CD4-positive, alpha-beta T cell (primary cell): ENCODE measurements at places on chromosomes 12 and 14. TPM values are rescaled to one million over a fixed set of nuclear protein-coding genes. Genes with fewer than 3 reads are reported as not detected.
A peak's percentile ranks its signal among the peaks of the same experiment; 100 is the strongest.

DNA sequence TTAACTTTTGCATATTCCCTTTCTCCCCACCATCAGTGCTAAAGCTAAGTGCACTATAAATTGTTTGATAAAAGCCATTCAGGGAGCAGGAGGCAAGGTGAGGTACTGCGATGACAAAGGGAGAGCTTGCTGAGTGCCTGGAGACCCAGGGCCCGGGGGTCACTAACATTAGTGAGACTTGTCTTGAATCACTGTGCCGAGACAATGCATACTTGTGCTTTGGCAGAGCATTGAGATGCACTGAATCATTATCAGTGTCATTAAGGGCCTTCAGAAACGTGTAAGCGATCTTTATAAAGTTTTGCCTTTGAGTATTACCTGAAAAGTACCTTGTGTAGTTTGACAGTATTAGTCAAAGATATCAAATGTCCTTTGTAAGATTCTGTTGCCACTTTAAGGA, 447.5 kb downstream of the PCNX1 start:
- no peak for DNase-seq

DNA sequence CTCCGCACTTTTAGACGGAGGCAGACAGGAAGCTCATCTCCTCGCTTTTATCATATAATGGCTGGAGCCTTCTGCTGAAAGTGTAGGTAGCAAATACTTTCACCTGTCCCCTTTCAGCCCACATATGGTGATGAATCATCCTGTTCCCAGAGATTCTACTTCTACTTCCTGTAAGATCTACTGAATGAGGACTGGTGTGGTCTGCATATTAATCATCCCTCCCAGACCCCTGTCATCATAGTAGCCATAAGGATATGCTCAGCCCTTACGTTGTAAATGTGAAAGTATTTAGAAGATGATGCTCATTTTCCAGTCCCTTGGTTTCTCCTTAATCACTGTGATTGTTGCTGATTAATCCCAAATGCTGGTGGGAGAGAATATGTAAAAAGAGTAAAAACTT, 268.2 kb upstream of the GRIP1 start:
- DNase-seq: no peak

DNA sequence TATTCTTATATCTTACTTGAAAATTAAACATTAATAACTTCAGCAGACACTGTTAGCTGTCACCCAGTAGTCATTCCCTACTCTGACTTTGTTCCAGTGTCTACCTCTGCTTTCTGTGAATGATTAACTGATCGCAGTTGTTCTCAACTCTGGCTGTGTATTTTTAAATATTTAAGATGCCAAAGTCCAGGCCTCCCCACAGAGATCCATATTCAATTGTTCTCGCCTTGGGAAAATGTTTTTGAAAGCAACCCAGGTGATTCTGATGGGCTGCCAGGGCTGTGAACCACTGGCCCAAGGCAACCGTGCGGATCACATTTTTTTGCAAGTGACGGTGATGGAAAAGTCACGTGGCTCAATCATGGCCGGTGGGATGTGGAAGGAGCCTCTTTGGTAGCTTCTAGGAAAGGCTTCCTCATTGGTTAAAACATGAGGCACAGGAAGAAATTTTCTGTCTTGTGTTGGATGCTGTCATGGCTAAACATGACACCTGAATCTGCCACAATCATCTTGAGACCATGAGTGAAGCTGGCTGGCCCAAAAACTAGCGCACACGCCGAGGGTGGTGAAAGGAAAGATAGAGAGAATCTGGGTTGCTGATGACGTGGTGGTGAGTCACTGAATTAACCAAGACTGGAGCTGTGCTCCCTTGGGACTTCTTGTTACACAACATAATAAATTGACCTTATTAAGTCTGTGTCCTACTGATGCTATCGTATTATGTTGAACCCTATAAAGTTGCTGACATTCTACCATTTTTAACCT, 37.2 kb downstream of the RDH12 start:
- peak; percentile 13 for DNase-seq

DNA sequence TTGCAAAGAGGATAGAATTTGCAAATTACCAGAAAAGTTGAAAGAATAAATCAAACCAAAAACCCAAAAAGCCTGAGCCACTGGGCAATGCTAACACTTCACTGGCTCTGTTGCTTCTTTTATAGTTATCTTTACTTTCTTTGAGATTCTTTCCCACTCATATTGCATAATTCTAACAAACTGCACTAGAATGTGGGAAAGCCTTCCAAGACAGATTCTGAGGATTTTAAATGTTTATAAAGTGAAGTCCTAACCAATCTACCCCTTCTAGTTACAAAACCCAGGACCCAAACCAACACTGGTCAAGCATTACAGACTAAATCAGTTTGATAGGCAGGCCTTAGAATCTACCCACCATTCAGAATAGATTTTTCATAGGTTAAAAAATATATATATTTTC, 150.9 kb downstream of the MED13L start:
- DNase-seq: no peak

DNA sequence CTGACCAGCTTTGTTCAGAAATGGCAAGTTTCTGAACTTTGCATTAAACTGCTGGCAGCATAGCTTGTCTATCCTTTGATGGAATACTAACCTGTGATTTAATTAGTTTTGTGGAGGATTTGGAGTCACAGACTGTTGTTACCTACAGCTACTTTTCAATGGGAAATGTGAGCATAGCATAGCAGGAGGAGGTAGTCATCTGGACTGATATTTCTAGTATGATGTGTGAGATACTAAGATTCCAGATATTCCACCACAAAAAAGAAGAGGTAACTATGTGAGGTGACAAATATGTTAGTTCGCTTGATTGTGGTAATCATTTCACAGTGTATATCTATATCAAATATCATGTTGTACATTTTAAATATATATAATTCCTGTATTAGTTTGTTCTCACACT, 833.0 kb downstream of the SLC6A15 start:
- no peak for DNase-seq

DNA sequence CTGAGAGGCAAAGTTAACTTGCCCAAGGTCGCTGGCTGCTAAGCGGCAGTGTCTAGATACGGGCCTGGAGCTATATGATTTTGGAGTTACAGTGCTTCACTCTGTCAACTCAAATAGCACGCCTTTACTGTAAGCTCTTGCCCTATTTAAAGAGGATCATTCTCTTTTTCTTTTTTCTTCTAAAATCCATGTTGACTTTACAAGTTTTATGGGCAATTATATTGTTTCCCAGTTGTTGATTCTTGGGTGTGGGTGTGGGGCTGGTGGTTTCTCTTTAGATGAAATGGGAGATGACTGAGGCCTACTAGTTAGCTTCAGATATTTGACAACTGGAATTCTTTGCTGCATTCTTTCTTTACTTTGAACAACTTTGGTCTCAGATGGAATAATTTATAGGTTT, 70.7 kb downstream of the C12orf75 start:
- DNase-seq: no peak

DNA sequence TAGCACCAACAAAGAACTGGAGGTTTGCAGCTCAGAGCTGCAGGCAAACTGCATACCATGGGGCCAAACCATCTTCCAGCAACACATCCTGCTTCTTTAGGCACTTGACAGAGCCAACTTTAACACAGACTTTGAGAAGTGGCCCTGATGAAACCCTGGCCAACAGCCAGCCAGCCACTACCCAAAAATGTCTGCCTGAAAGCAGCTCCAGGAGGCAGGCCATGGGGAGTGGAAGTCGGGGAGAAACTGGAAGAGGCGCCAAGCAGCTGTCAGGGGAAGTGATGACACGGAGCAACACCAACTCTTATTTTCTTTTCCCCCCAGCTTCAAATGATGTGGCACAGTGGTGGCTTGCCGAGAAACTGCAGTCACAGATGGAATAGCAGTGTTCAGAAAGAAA, 110.9 kb upstream of the PLXNC1 start:
- no peak for DNase-seq

DNA sequence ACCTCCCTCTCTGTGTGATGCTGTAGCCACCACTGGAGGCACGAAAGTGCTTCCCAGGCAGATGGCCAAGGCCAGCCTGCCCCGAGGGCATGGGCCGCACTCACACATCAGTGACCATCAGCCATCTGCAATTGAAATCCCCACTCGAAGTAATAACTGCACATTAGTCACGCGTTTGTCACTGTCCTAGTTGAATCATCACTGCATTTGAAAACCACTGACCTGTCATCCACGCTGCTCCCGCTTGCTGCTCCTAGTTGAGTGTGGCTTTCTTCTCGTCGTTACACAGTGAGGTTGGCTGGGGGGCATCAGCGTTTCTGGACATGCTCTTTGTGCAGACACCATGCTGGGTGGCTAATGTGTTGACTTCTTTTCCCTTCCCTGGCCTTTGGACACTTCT, 176.1 kb downstream of the ADGRD1 start:
- DNase-seq: no peak

- DNase-seq: peak; percentile 48
Observed at GRCh38 chr14:91108941-91109611, 4.8 kb upstream of the DGLUCY start.

DNA sequence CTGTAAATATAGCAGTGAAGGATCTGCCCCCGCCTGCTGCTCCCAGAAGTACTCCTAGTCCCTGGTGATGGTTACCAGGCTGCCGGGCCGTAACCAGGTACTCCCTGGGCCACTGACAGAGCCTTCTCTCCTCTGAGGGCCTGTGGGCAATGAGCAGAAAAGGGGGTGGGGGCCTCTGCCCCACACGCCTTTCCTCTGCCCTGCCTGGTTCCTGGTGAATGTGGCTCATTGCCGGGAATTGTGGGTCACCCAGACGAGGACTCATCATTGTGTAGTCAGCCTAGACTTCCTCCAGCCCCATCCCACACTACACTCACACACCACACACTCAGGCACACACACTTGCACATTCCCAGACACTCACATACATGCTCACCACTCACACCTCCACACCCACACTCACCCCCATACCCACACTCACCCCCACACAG, 35.7 kb upstream of the ACTN1 start:
- peak; percentile 21 for DNase-seq

DNA sequence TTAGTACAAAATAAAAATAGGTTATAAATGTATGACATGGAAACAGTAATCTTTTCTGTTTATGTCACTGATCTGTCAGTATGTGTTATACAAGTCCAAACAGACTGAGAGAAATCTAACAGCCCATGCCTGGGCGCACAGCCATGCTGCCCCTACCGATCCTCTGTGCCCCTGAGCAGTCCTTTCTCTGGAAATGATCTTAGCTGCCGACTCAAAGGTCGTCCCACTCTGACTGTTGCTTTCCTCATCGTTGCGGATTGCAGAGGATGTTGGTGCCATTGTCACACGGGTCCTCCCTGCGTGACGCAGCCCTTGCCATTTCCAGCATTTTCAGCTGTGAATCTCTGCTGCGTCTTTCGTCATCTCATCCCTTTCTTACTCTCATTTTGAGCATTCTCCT, 82.9 kb upstream of the DYNC1H1 start:
- no peak for DNase-seq

DNA sequence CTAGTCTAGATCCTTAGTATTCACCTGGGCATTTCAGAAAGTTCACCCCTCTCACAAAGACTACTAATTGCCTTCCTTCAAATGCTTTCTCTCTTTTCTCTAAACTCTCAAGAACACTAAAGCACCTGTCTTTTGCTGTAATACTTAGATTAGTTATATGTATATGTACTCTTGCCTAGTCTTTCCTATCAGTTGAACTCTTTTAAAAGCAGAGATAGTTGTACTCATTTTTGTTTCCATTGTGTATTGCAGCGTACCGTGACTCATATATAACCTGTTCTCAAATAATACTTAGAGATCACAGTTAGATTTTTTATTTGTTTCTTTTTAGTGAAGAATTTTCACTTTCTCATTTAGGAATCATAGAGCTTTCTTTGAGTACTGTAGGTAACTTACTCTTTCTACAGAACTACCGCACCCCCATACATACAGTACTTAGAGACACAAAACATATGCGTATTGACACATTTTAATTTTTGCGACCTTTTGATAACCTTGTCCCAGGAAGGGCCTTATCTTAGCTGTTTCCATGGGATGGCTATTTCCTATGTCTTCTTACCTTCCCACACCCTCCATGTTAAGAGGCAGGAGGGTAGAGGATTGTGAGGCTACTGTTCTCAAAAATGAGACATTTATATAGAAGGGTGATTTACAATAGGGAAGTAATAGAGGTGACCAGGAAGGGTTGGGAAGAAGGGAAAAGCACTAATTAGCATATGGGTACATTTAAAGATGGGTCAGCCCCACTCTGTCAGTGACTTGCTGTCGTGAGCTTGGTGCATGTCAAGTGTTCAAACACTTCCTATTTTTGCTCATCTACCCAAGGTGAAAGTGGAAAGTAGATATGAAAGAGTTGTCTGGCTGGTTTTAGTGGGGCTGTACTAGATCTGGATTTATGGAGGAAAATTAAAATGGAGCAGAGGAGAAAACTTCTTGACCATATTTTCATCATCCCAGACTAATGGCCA, 74.3 kb downstream of the PLEKHA5 start:
- DNase-seq: no peak

GRCh38 chr12:48000878-48001504, 3.3 kb downstream of the COL2A1 start:
- no peak for DNase-seq

DNA sequence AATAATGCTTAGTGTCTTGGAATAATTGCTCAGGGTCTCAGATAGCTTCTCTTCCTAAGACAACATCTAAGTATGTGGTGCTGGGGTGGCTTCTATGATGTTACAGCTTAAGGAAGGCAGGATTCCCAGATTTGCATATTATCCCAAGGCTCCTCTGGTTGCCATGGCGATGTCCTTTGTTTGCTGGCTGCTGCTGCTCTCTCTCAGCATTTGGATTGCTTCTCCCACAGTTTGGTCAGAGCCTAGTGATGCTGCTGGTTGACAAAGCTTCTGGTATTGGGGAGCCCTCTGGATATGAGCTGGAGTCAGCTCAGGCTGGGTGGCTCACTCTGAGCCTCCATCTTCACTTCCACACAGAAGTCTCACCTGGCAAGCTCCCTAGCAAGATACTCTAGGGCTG, 56.4 kb upstream of the FBXO33 start:
- no peak for DNase-seq

DNA sequence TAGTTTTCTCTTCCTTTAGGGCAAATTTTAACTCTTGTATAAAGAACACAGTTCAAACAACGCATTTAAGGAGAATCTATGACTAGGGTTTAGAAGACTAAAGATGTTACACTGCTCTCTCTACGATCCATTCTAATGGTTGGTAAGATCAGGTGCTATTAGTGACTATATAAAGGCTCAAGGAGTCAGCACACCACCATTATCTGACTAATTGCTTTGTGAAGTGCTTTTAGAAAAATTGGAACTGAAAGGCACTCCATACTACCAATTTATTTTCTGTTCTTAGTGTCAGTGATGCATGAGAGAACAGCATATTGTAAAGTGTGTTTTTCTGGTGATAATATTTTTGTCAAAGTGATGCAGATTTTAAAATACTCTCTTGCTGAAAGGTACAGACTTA, 136.8 kb downstream of the SYT1 start:
- no peak for DNase-seq

- no peak for DNase-seq
Observed at GRCh38 chr14:100873096-100873482, 30.4 kb downstream of the RTL1 start.

The GLI1 gene
- 0.31 TPM for total RNA-seq

The IRAK3 gene
- 0.74 TPM for total RNA-seq

The MAPK1IP1L gene
- total RNA-seq: 207 TPM

The LRR1 gene
- 3.2 TPM for total RNA-seq

The HELB gene
- total RNA-seq: 33.8 TPM

The DDX54 gene
- total RNA-seq: 61.1 TPM
